ENCODE measurements at places on chromosomes 11 and 22.

DNA sequence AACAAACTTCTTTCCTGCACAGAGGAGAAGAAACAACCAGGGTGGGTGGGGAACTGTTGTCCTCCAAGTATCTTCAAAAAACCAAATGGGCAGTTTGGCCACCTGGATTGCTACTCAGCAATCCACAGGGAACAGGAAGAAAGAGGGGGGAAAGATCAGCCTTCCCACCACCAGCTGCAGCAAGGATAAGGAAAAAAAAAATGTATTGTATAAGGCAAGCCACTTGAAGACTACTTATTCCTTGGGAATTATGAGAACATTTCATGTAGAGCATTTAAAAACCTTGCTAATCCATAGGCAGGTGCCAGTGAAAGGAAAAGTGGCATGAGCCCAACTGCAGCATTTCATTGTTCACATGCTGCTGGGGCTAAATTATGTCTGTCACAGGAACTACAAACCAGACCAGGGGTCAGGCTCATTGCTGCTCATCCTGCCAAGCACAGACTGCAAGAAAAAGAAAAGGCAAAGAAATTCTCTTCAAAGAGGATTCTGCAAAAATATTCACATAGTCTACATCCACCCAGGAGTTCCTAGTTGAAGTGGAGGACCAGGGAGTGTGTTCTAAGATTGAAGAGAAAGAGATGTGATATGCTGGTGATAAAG, 2.2 kb downstream of the RAB30 start:
- DNase-seq = no peak

DNA sequence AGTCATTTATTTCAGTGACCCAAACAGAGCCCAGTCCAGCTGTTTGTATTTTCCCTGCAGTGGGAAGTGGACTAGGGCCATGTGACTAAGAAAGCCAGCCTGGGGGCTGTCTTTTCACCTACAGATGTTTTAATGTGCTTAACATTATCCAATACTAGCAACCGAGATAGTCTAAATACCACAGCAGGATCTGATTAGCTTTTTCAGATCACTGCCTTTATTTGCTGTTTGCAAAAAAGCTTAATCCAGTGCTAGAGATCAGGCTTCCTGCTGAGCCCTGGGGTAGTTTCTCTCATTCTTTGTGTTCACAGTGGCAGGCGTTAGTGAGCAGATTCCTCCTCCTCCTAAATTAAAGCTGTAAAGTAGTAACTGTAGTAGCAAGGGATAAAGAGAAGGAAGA, 35.0 kb downstream of the ZC3H12C start:
- DNase-seq = no peak

DNA sequence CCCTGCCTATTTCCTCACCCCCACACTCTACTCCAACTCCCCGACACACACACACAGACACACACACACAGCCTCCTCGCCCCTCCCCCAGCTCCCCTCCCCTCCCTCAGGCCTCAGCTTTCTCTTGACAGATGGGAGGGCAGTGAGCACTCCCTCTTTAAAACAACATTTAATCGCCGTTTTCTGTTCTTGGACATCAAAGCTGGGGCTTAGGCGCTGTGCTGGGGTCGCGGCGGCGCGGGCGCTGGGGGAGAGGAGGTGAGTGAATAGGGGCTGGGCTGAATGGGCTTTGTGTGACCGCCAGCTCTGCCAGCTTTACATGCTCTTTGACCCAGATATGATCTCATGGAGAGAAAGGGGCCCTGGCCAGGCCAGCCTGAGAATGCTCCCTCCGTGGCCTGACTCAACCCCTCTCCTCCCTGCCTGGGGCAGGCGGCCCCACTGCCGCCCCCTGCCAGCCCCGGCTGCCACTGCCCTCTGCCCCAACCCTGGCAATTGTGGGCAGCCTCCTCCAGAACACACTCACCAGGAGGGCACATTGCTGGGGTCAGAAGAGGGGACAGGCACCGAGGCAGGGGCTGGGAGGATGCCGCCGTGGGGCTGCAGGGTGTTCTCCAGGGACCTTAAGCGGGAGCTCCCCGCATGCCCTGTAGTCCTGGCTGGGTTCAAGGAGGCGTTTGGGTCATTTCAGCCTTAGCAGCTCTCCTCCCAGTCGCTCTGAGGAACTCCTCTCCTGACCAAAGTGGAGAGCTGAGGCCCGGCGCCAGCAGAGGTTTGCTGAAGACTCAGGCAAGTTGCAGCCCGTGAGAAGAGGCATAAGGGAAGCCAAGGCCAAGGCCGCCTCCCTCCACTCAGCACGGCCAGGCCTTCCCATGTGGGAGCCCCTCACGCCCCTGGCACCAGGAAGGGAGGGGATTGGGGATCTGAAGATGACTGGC, 38.3 kb upstream of the NNMT start:
- DNase-seq = no peak

GRCh38 chr22:35629406-35630216, 12.5 kb upstream of the MB start:
- DNase-seq = peak; percentile 99

DNA sequence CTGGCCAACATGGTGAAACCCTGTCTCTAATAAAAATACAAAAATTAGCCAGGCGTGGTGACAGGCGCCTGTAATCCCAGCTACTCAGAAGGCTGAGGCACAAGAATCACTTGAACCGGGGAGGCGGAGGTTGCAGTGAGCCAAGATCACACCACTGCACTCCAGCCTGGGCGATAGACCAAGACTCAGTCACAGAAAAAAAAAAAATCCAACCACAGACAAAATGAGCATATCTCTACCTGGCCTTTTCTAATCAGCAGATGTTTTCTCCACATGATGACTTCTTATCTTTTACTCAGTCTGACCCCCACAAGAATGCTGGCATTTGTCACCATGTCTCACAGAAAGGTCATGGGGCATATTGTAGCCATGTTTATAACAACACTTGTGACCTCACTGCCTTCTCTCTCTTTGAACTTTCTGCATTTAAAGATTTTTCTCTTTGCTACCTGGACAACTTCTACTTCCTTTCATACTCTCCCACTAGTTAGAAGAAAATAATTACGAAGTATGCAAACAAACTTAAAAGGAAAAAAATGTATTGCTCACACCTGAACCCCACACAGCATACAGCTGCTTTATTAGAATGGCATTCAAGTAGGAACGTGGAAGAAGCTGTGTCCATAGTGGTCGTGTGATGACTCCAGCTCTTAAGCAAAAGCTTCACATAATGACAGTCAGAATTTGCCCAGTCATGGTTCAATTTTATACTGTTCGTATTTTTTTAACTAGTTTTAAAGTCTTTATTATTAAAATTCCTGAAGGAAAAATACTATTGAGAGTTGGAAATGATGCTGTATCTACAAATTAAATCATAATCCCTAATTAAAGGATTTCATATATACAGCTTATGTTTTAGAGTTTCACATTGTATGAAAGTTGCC, 65.4 kb downstream of the ZC3H12C start:
- DNase-seq = peak; percentile 93

DNA sequence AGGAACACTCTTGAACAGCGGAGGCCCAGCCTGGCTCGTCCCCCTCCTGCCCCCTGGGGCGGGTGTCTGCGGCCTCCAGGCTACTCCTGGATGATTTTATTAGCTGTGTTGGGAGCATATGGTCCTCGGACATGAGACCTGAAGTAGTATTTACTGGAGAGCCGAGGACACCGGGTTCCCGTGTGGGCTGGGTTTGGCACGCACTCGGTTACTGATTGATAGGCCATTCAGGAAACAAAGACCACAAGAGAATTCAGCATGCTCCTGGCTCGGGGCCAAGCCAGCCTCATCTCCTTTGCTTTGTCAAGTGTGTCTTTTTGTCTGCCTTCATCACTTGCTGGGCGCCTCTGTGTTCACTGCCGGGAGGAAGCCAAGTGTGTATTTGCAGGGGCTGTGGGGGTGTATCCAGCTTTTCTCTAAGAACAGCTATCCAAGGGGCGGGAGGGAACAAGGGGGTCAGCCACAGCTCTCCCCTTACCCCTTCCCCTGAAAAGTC, 9.7 kb downstream of the FXYD2 start:
- peak; percentile 97 for DNase-seq
